ENCODE measurements at places on chromosomes 1 and 21.
A peak's percentile ranks its signal among the peaks of the same experiment; 100 is the strongest.

DNA sequence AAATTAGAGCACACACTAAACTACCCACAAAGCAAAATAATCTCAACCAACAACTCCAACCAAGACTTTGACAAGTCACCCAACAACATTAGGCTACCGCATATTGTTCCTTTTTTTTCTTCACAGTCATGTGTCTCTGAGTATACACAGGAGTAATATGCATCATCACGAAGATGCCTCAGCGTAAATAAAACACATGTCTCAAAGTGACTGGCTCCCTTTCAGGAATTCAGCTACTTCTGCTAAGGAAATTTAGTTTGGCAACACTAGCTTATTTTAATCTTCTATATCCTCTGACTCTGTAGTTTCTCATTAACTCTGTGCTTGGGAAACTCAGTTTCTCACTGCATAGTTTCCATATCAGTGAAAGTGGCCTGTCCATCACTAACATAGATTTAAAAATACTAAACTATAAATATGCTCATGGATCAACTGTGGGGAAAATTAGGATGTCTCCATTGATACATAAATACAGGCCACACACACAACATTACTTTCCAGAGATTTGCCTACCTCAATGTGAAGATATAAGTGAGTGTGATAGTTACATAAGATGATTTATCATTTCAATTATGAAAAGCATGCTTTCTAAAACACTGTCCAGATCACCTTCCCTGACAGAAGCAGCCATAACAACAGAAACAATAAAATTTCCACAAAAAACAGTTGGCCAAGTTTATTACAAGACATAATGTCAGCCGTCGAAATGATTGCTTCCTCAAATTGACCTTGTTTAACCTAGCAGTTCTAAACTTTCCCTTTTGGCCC lies 113.2 kb downstream of the PTGER3 start:
- no peak for DNase-seq

- DNase-seq, result no peak
These were observed 3.6 kb downstream of the LPAR3 start for GRCh38 chr1:84889437-84889836.

DNA sequence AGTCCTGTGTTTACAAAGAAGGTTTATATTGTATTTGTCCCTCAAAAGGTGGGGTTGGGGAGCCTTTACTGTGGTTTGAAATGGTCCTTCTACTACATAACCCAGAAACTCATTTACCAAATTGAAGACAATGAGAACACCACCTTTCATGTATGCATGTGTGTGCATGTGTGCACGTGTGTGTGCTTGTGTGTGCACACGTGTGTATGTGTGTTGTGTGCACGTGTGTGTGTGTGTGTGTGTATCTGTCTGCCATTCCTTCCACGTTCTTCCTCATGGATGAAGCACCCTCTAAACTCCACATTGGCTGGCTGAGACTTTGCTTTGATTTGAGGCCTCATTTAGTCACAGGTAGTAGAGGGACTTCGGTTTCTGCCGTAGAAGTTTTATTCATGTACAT lies 138.2 kb downstream of the EDEM3 start:
- no peak for DNase-seq

- no peak for DNase-seq
These were observed at the start of gene ANXA9 for GRCh38 chr1:150981805-150982712. Gene ANXA9, plus strand, starts transcription at chr1:150982292. Its CDS starts 814 bp downstream, at chr1:150983106.

DNA sequence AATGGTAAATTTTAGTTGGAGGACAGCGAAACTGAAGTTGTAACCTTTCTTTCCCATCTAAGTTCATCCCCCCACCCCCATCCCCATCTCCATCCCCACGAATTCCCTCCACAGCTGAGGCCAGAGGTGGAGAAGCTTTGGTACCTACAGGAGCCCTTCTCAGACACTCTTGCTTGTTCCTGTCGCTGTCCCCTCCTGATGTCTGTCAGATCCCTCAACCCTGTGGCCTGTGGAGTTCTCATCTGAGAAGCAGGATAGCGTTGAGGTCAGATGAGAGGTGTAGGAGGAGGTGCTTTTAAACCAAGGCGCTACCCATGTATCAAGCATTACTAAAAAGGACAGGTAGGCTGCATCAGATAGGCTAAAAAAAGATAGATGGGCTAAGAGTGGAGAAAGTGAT lies 769 bp downstream of the NTPCR start:
- DNase-seq, result peak; percentile 34

- no peak for DNase-seq
These were observed 16.0 kb upstream of the GBP1 start for GRCh38 chr1:89081005-89081404.
